ENCODE measurements at places on chromosomes 3 and 15.

GRCh38 chr3:134260987-134261386 is 10.3 kb upstream of the RYK start:
- H3K27ac ChIP-seq, result no peak overlapping the region
- H3K4me1 ChIP-seq, result no peaks in the 10 kb centered on the region
- H3K27me3 ChIP-seq, result no peaks in the 10 kb centered on the region
- no peak overlapping the region for H3K4me3 ChIP-seq
- DNase-seq, result no peak
- H3K36me3 ChIP-seq, result no peaks in the 10 kb centered on the region

DNA sequence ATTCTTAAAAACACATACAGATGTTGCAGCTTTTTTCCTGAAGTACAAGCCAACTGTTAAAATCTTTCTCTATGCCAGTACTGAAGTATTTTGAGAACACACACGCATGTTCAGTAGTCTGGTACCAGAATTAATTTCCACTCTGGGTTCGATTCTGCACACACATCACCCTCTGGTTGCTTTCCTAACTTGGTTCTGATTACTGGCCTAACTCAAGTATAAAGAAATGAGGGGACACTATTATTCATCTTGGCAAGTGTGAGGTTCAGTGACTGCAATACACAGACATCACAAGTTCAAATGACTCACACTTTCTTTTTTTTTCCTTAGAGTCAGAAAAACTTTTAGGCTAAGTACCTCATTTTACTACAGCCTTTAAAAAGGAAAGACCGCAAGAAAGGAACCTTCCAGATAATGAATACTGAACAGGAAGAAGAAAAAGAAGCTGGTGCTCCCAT is 37.4 kb upstream of the LDHAL6B start:
- no peak for DNase-seq
- no peak overlapping the region for H3K27ac ChIP-seq
- no peaks in the 10 kb centered on the region for H3K27me3 ChIP-seq
- no peaks in the 10 kb centered on the region for H3K4me1 ChIP-seq
- H3K36me3 ChIP-seq, result no peaks in the 10 kb centered on the region

DNA sequence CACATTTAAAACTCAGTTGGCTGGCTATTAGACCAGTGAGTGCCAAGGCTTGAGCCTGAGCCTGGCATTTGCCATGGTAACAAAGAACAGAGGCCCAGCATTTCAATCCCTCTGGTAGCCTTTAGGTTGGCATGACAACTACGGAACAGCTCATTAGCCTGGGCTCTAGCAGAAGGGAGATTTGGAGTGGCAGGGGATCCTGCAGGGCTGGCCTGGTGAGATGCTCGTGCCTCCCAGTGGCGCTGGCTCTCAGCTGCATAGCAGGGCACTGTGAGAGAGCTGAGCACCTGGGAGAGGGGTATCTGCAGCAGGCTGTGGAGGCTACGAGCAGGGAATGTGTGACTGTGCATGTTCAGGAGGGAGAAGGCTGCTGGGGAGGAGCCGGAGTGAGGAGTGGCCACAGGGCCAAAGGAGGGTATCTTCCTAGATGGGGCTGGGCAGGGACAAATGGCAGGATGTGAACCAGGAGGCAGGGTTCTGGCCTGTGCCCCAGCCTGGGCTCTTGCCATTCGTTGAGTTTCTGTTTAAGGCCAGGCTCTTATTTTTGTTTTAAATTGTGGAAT is 5.6 kb upstream of the ABTB1 start:
- no peaks in the 10 kb centered on the region for H3K36me3 ChIP-seq
- DNase-seq, result no peak
- peaks cover 9% of the 10 kb centered on the region for H3K4me1 ChIP-seq
- no peak overlapping the region for H3K27ac ChIP-seq
- H3K27me3 ChIP-seq, result no peaks in the 10 kb centered on the region

DNA sequence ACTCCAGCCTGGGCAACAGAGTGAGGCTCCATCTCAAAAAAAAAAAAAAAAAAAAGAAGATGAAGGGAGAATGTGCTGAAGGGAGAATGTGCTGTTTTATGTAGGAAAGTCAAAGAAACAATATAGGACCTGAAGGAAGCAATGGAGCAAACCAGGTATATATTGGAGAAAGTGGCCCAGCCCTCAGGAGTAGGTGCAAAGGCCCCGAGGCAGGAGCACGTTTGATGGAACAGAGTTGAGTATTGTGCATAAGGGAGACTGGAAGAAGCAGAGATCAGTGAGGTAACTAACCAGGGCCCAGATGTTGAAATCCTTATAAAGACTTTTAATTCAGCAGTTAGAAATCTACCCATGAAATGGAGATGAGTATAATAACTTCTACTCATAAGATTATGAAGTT is 79.6 kb downstream of the MAP2K5 start:
- H3K4me1 ChIP-seq, result no peaks in the 10 kb centered on the region
- peaks cover 4% of the 10 kb centered on the region for H3K36me3 ChIP-seq
- no peaks in the 10 kb centered on the region for H3K27me3 ChIP-seq
- no peak overlapping the region for H3K4me3 ChIP-seq

DNA sequence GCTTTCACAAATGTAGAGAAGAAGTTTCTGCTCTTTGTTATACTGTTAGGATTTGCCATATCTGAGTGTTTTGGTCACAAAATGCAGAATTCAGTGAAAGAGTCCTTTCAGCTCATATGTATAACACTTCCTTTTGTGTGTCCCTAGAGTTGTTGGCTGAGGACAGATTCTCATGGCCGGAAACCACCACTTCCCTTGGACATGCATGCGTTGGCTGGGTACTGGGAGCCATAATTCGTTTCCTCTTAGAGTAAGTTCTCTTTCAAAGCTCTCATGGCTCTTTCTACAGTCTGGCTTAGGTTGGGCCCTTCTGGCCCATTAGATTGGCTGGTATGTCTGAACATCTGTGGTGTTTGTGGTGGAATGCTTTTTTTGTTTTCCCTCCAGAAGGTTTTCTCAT is 298.5 kb downstream of the DIPK2A start:
- no peaks in the 10 kb centered on the region for H3K27me3 ChIP-seq
- H3K4me1 ChIP-seq, result no peaks in the 10 kb centered on the region
- no peak overlapping the region for H3K27ac ChIP-seq
- no peak overlapping the region for H3K4me3 ChIP-seq
- no peaks in the 10 kb centered on the region for H3K36me3 ChIP-seq
- no peak for DNase-seq

DNA sequence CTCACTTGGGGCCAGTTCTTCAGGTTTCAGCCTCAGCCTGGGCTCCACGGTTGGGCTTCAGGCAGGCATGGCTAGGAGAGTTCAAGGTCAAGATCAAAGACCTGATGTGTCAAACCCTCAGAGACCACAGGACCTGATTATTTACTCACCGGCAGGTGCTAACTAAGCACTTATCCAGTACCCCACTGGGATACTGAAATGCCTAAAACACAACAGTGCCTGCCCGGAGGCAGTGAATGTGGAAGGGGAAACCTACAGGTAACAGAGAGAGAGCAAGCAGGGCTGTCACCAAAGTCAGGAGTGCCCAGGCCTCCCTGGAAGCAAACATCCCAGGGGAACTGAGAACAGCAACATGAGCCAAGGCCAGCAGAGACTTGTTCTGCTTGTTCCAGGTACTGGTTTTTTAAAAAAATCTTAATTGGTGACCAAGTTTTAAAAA is 6.7 kb downstream of the IDH2 start:
- H3K27ac ChIP-seq, result no peak overlapping the region
- no peak for DNase-seq
- H3K4me3 ChIP-seq, result no peak overlapping the region
- no peaks in the 10 kb centered on the region for H3K27me3 ChIP-seq
- H3K4me1 ChIP-seq, result peaks cover 48% of the 10 kb centered on the region
- H3K36me3 ChIP-seq, result peaks cover 4% of the 10 kb centered on the region

DNA sequence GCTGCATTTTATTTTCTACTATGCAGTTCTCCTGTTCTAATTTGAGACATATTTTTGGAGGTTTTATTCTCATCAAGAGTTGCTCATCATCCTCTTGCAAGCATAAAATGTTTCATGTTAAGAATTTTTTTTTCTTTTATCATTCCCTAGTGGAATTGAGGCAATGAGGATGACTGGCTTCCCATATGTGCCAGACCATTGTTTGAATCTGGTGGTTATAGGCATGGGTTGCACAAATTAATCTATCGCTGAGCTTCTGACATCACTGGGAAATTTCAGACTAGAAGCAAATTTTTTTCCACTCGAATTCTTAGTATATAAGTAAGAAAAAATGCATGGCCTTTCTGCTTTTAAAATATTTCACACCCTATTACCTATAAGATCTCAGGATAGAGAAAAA is 279.1 kb upstream of the PLSCR5 start:
- no peaks in the 10 kb centered on the region for H3K27me3 ChIP-seq
- H3K36me3 ChIP-seq, result no peaks in the 10 kb centered on the region
- DNase-seq, result no peak

DNA sequence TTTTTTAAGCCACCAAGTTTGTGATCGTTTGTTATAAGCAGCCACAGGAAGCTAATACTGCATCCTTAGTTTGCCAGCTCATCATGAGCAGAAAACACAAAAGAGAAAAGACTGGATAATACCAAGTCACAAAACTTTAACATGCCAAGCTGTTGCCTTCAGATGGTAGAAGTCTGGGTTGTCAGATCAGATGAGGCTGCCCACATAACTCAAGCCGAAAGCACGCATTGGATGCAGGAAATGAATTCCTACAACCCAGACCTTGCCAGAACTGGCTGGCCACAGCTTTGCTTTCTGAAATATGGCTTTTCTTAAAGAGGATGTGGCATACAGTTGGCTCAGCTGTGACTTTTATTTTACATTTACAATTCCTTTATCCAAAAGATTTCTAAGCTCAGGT is 118.3 kb upstream of the NEO1 start:
- DNase-seq, result no peak
- H3K27ac ChIP-seq, result no peak overlapping the region
- H3K36me3 ChIP-seq, result no peaks in the 10 kb centered on the region
- H3K27me3 ChIP-seq, result peaks cover 8% of the 10 kb centered on the region
- no peak overlapping the region for H3K4me3 ChIP-seq
- H3K4me1 ChIP-seq, result no peaks in the 10 kb centered on the region

GRCh38 chr3:72242326-72242725 is 457.4 kb upstream of the PROK2 start:
- no peak overlapping the region for H3K27ac ChIP-seq
- no peaks in the 10 kb centered on the region for H3K27me3 ChIP-seq
- H3K4me1 ChIP-seq, result no peaks in the 10 kb centered on the region
- no peaks in the 10 kb centered on the region for H3K36me3 ChIP-seq

DNA sequence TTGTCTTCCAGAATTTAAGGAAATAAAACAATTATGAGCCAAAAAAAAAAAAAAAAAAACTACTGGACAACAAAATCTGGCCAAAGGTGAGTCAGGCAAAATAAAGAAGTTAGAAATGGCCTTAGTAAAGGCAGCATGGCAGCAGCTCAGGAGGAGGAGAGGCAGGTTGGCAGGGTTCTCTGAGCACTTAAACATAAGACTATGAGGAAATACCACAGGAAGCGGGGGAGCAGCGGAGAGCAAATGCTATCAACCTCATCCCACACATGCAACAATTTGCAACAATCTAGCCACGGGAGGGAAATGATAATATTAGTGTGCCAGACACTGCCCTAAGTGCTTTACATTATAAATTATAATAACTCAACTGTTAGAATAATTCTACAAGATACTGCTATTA is 247.3 kb upstream of the NSMCE3 start:
- no peak overlapping the region for H3K27ac ChIP-seq
- no peaks in the 10 kb centered on the region for H3K4me1 ChIP-seq
- no peak overlapping the region for H3K4me3 ChIP-seq
- no peaks in the 10 kb centered on the region for H3K36me3 ChIP-seq
- DNase-seq, result no peak

GRCh38 chr15:73015493-73015892 is 36.8 kb upstream of the NEO1 start:
- H3K4me3 ChIP-seq, result no peak overlapping the region
- H3K27ac ChIP-seq, result no peak overlapping the region
- H3K27me3 ChIP-seq, result no peaks in the 10 kb centered on the region
- DNase-seq, result no peak
- H3K4me1 ChIP-seq, result no peaks in the 10 kb centered on the region

DNA sequence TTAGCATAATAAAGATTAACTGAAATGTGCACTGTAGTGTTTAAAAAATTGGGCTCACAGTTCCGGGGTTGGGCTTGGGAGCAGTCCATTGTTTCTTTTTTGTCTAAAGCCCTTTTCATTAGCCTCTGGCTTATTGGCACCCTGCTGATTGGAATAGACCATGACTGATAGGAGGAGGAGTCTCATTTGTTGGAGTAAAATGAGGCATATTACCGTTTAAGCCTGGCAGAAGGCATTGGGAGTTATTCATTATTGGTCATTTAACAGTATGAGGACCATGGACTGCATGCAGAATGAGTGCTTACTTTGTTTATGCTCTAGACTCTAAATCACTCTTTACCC is 139.0 kb upstream of the CGNL1 start:
- no peaks in the 10 kb centered on the region for H3K27me3 ChIP-seq
- H3K4me3 ChIP-seq, result no peak overlapping the region
- H3K27ac ChIP-seq, result no peak overlapping the region
- no peak for DNase-seq
- peaks cover 16% of the 10 kb centered on the region for H3K36me3 ChIP-seq

- no peak overlapping the region for H3K4me3 ChIP-seq
- no peaks in the 10 kb centered on the region for H3K36me3 ChIP-seq
- H3K4me1 ChIP-seq, result no peaks in the 10 kb centered on the region
- no peak for DNase-seq
These were observed 30.6 kb downstream of the FAM240A start for GRCh38 chr3:46642971-46643370.

DNA sequence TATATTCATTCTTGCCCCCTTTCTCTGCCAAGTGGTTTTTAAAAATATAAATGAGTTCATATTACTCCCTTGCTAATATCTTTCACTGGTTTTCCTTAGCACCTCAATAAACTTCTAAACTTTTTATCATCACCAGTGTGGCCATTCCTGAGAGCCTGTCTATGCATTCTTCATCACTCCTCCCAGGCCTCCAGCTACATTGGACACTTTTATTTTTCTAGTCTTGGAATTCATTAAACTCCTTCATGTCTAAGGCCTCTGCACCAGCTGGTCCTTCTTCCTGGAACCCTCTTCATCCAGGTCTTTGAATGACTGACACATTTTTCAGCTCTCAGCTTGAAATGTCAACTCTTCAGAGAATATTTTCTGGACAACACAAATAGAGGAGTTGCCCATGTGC is 120.4 kb upstream of the P2RY1 start:
- no peaks in the 10 kb centered on the region for H3K36me3 ChIP-seq
- no peak overlapping the region for H3K4me3 ChIP-seq
- no peaks in the 10 kb centered on the region for H3K4me1 ChIP-seq
- H3K27me3 ChIP-seq, result no peaks in the 10 kb centered on the region
- no peak for DNase-seq

GRCh38 chr3:183503746-183504145 is 51.8 kb downstream of the KLHL6 start:
- no peak for DNase-seq
- H3K27ac ChIP-seq, result no peak overlapping the region
- no peak overlapping the region for H3K4me3 ChIP-seq
- no peaks in the 10 kb centered on the region for H3K4me1 ChIP-seq

DNA sequence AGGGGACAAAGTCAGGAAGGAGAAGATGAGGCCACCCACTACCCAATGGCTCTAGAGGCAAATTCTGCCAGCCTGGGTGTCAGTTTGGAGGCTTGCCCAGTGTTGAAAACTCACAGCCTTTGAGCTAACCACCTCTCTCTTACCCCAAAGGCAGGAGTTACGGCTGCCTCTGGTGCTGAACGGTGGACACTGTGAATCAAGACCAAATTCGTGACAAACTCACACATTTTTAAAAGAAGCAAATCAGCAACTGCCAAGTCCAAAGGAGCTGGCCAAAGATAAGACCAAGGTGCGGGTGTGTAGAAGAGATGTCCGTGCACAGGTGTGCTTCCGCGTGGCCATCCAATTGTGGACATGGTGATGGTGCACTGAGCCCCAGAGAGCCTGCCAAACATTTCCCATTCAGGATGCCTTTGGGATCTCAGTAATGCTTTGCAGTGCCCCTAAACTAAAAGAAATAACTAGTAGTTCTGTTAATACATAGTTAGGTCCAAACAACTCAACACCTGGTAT is 74.6 kb downstream of the FAM174B start:
- H3K4me1 ChIP-seq, result no peaks in the 10 kb centered on the region
- no peak overlapping the region for H3K4me3 ChIP-seq
- no peak for DNase-seq
- no peaks in the 10 kb centered on the region for H3K27me3 ChIP-seq
- H3K36me3 ChIP-seq, result no peaks in the 10 kb centered on the region

Data from effector memory CD4-positive, alpha-beta T cell (primary cell).